Osteoblast (primary cell): ENCODE measurements at places on chromosomes 7 and 10.

DNA sequence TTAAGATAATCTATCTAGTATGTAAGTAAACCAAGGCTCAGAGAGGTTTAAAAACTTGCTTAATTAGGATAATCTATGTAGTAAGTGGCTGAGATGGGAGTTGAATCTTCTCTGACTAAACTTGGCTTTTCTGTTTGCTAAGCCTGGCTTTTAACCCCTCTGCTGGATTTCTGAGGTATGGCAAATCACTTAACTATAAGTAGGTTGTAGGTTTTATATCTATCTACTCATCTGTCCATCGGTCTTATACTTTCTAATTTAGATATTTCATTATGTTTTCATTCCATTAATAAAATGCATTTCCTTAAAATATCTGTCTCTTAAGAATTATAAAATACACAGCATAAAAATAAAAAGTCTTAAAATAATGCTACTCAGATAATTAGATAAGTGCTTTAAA is 59.4 kb downstream of the ST7 start:
- DNase-seq = no peak

DNA sequence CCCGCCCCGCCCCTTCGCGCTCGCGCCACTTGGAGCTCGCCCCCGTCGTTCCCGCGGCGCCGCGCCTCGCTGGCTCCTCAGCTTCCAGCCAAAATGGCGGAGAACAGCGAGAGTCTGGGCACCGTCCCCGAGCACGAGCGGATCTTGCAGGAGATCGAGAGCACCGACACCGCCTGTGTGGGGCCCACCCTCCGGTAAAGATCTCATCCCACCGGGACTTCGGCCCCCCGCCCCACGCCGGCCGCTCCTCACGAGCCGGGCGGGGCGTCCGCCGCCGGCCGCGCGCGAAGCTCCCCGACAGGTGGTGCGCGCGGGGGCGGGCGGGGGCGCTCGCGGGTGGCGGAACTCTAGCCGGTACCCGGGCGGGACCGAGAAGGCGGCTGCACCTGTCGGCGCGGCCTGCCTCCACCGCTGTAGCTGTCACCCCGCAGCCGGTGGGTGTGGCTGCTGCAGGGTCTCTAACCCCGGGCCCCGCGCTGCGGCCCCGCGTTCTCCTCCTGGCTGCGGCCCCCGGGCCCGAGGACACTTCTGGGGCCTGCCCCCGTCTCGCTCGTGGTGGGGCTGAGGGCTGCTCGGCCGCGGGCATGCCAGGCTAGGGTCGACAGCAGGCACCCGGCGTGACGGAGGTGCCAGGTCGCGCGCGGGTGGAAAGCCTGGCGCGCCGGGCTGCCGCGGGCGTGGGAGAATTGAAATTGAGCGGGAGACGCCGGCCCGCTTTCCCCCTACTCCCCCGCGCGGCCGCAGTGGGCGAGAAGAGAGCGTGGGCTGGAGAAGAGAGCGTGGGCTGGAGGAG is at the start of gene EXOC6:
Gene EXOC6, plus strand, starts transcription at position 80 of the 793 bp plus-strand sequence. Its CDS starts 14 bp downstream, at position 94.
- DNase-seq = peak; percentile 99

GRCh38 chr7:55056577-55057480 is 38.0 kb downstream of the EGFR start:
- no peak for DNase-seq

GRCh38 chr7:138690495-138690894 is 10.7 kb downstream of the SVOPL start:
- DNase-seq = no peak

- DNase-seq = peak; percentile 14
These were observed 81.3 kb downstream of the CHST15 start for GRCh38 chr10:124012066-124012465.

- DNase-seq = peak; percentile 65
These were observed 60.7 kb downstream of the LHPP start for GRCh38 chr10:124522131-124522932.

DNA sequence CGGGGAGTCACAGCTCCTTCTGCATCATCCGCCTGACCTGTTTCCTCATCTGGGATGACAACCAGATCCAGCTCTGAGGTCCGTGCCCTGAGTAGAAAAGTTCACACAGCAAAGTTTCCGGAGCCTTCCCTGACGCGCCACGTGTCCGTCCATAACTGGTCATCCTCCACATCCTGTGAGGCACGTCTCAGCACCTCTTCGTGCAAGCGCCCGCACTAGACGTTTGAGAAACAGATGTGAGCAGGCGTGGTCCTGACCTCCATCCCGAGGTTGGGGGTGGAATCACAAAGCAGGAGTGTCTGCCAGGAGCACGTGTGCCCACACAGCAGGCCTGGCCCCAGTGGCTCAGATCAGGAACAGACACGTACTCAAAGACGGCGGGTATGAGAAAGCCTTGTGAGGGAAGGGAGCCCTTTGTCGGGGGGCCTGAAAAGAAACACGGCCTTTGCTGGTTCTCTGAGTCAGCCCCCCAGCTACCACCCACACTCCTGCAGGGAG is 520.8 kb downstream of the DNAJB6 start:
- DNase-seq = no peak

- peak; percentile 66 for DNase-seq
These were observed 3.2 kb downstream of the GNB2 start for GRCh38 chr7:100676501-100677306.

- peak; percentile 97 for DNase-seq
These were observed 8.3 kb downstream of the PI4K2A start for GRCh38 chr10:97648562-97649404.

- peak; percentile 94 for DNase-seq
These were observed 11.3 kb downstream of the GPRIN2 start for GRCh38 chr10:46544989-46545791.

DNA sequence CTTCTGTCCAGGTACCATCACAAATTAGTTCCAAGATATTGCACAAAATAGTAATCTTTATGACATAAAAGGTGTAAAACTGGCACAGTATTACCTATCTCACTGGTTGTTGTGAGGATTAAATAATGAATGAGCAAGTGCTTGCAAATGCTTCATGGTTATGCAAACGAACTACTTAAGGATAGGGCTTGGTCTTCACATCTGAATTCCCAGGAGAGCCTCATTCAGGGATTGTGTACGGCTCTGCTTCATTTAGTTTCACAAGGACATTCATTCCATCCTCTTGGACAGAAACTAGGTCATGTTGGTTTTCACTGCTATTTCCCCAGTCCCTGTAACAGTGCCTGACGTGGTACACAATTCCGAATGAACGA is 12.1 kb downstream of the ABCA13 start:
- DNase-seq = no peak

DNA sequence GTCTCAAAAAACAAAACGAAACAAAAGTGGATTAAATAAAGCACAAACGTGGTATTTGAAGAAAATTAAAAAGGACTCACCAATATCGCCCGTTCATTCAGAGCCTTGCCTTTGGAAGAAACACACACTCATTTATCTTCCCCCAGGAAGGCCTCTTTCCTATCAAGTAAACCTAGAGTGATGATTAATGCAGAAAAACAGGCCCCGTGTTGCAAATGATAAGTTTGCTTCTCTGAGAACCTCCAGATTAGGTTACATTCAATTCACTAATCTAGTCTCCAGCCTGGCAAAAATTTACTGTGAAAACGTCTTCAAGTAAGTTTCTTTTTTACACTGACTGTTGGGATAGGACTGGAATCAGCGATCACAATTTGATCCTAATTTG is 78.0 kb upstream of the C1GALT1 start:
- no peak for DNase-seq

- no peak for DNase-seq
These were observed 101.9 kb upstream of the ARHGAP21 start for GRCh38 chr10:24825551-24825950.

GRCh38 chr10:69465457-69466157 is 14.3 kb downstream of the TSPAN15 start:
- DNase-seq = no peak

DNA sequence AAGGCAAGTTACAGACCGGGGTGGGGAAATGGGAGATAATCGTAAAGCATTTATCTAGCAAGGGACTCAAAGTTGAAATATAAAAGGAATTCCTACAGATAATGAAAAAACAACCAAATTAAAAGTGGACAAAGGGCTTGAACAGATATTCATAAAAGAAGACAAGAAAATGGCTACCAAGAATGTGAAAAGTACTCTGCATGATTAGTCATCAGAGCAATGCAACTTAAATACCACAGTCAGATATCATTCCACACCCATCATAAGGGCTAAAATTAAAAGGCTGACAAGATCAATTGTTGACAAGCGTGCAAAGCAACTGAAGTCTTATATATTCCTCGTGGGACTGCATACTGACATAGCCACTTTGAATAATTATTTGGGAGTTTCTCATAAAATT is 124.6 kb upstream of the RSU1 start:
- no peak for DNase-seq

DNA sequence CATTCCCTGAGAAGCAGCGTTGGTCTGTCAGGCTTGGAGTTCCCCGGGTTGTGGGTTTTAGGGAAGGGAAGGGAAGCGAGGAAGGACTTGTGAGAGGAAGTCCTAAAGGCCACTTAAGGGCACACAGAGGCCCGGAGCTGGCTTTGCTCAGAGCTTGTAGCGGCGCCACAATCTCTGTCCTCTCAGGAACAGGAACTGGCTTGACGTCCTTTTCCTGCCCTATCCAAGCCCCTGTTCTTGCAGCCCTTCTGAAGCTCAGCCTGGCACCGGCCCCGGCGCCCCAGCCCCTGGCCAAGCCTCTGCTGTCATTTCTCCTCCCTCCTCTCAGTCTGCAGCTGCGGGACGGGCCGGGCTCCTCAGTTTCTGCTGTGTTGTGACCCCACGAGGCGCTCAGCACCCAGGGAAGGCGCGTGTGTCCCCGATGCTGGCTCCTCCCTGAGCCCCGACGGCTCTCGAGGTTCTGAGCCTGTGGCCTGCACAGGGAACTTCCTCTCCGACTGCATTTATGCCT is at the start of gene GIMAP8:
Gene GIMAP8, plus strand, starts transcription at position 140 of the 511 bp plus-strand sequence. CDS start 16,069 bp downstream, outside the sequence.
- DNase-seq = no peak

GRCh38 chr10:16792675-16793074 is 24.5 kb downstream of the RSU1 start:
- DNase-seq = peak; percentile 93

DNA sequence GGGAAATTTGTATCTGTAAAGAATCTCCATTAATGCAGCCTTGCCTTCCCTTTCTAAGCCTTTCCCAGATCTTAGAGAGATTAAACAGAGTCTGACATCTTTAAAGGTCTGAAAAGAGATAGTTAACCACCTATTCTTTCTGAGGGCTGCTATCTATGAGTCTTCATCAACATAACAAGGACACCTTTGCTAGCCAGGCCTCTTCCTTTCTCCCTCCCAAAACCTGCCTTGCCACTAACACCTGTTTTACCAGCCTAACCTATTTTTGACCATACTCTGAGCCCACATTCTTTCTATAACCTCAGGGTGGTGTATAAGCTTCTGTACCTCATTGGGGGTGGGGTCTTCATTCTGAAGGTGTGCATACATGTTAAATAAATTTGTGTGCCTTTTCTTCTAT is 217.1 kb downstream of the IPMK start:
- no peak for DNase-seq

DNA sequence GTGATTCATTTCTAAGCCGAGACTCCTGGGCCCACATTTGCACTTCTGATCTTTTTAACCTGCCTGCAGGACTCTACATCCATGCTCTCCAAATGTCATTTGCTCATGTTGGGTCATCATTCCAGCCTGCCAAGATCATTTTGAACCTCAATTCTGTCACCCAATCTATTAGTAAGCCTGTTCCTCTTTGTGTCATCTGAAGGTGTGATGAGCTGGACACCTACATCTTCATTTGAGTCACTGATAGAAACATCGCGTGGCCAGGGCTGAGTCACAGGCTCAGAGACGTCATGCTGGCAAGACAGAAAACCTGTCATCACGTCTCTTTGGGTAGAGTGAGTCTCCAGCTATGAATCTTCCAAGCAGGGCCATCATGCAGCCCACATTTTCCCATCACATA is 65.3 kb upstream of the SLF2 start:
- no peak for DNase-seq

GRCh38 chr10:113487154-113487553 is 65.7 kb upstream of the HABP2 start:
- DNase-seq = no peak

DNA sequence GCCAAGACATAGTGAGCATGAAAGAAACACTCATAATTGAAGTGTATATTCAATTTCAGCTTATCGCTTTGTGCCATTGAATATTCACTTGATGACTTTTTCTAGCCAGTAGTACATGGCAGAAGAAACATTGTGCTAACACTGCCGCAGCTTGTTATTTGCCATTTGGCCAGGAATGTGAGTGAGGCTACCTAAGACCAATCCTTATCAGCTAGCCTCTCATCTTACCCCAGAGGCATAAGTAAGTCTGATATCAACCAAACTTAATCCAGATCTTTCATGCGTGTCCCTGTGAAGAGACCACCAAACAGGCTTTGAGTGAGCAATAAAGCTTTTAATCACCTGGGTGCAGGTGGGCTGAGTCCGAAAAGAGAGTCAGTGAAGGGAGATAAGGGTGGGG is 586.0 kb upstream of the MBL2 start:
- no peak for DNase-seq

DNA sequence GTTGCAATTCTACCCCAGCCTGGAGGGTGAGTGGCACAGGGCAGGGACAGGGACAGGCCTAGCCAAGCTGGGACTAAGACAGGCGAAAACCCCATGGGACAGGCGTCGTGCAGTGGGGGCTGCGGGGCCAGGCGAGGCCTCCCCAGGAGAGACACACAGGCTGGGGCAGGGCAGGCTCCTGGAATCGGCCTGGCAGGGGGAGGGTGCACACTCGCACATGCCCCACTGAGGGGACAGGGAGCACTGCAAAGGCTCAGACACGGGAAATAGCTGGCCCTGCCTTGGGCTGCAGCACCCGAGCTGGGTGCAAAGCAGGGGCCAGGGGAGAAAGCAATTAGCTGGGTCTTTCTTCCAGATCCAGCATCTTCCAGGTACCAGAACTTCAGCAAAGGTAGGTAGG is 10.4 kb downstream of the LAT2 start:
- DNase-seq = no peak

GRCh38 chr10:58851606-58852005 is 324.8 kb upstream of the PHYHIPL start:
- peak; percentile 3 for DNase-seq

GRCh38 chr10:132172091-132173066 is 14.4 kb upstream of the DPYSL4 start:
- no peak for DNase-seq

DNA sequence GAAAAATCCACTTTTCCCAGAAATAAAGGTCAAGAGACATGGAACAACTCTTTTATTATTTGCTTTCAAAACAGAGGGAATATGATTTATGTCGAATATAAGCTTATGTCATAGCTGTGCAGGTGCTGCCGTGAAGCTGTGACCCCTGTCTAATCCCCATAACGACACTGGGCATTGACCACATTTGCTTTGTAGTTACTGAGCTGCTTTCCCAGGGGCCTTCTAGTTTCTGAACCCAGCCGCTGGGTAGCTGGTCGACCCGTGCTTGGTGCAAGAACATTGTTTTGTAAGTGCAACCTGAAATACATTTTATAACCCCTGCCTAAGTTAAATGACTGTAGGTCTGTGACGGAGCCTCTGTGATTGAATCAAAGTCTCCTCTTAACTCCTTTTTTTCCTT is 144.9 kb upstream of the HDAC9 start:
- no peak for DNase-seq
